Stimulated activated CD8-positive, alpha-beta memory T cell treated with anti-CD3 and anti-CD28 coated beads, Interleukin-4, amount 100 ng/mL, for 1 hour (primary cell): ENCODE measurements at places on chromosomes 4 and X.

DNA sequence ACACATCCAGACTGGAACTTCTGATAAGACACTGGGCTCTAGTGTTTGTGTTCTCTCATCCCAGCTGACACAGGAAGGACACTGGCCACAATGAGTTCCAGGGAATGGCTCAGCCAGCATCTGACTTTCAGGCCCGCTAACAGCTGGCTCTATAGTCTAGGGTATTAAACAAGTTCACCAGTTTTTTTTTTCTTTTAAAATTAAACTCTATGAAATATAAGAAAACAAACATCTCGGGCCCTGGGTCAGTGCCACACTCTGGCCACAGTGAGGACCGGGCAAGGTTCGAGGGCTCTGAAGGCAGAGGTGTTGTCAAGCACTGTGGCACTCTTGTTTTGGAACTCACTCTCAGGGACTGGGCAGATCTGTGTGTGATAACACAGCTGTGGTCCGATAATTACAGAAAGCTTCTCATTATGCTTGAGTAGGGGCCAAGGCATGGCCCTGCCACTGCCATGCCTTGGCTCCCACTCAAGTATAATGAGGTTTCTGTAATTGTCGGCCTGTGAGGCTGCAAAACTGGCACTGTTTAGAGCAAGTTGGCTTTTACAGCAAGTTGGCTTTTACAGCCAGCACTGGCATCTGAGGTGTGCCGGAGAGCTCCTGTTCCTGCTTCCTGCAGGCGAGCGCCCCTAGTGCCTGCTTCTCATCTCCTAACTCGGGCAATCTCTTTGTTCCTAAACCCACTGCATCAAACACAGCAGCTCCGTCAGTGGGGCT, 62.8 kb downstream of the PPP1R2C start:
- DNase-seq = no peak

DNA sequence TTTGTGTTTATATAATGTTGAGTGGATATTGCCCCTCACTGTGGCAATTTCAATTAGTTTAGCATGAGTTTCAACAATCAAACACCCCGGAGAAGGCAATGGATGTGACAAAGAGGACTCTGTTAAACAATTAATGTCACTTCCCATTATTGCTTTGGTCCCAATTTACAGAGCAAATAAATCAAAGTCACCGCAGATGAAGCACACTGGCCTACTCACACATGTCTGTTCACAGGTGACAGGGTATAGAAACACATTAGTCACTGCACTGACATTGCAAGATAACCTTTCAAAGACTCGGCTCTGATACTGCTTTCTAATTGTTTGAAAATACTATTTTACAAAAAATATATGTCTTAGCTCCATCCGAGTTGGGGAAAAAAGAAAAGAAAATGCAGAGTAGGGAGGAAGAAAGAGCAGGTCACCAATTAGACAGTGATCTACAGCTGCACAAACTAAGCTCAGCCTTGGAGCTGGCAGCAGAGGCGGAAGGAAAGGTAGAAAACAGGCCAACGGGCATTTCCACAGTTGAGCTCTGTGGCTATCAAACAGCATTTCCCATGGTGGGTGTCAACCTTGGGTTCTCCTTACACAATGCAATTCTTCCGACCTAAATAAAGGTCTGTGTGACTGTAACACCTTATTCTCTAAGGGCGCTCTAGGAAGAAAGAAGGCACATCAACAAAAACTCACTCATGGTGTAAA, 53.9 kb downstream of the PPARGC1A start:
- DNase-seq = no peak

GRCh38 chr4:99276417-99276816, 14.4 kb downstream of the ADH1A start:
- DNase-seq = no peak

GRCh38 chr4:7068279-7068842, 497 bp upstream of the GRPEL1 start:
- no peak for DNase-seq

DNA sequence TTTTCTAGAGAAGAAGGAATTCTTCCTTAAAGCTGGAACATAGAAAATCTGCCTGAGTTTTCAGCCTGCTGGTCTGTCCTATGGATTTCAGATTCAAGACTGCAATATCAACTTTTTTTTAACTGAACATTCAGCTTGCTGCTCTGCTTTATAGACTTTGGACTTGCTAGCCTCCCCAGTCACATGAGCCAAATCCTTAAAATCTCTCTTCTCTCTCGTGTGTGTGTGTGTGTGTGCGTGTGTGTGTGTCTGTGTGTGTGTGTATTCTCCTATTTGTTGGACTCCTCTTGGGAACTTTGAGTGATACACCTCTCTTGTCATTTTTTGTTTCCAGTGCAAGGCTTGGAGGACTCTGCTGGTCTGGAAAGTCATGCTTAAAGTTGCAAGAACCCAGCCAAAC, 6.8 kb upstream of the TBC1D19 start:
- DNase-seq = no peak

DNA sequence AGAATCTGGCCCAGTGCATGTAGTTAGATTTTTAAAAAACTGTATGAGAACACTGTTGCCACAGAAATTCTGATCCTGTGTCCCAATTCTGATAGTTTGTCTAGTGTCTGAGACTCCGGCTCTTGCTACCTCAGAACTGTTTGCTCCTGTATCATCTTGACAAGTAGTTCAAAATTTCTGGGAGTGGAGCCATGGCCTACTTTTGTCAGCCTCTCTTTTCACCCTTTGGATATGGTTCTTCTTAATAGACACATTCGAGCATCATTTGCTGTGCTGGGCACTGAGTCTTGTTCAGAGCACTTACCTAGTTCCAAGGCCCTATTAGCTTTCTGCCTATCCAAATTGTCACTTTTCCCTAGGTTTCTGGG, 46.9 kb downstream of the ATP10D start:
- DNase-seq = no peak

GRCh38 chr4:120801137-120801758, 121.3 kb downstream of the PRDM5 start:
- DNase-seq = no peak

- no peak for DNase-seq
Observed at GRCh38 chrX:73831500-73831899, 268.5 kb downstream of the CHIC1 start.

DNA sequence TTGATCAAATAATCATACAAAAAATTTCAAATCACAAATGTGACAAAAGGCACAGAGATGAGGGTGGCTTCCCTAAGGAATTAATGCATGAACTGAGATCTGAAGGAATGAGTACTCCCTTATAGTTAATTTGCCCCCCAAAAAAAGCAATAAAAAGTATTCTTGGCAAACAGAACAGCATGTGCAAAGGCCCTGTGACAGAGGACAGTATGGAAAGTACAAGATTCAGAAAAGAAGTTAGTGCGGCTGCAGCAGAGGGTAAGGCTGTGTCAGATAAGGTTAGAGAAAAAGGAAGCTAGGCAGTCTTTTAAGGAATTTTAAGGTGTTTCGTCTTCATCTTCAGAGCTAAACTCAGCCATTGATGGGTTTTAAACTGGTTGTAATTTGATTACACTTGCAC, 7.4 kb downstream of the DDX60L start:
- no peak for DNase-seq

DNA sequence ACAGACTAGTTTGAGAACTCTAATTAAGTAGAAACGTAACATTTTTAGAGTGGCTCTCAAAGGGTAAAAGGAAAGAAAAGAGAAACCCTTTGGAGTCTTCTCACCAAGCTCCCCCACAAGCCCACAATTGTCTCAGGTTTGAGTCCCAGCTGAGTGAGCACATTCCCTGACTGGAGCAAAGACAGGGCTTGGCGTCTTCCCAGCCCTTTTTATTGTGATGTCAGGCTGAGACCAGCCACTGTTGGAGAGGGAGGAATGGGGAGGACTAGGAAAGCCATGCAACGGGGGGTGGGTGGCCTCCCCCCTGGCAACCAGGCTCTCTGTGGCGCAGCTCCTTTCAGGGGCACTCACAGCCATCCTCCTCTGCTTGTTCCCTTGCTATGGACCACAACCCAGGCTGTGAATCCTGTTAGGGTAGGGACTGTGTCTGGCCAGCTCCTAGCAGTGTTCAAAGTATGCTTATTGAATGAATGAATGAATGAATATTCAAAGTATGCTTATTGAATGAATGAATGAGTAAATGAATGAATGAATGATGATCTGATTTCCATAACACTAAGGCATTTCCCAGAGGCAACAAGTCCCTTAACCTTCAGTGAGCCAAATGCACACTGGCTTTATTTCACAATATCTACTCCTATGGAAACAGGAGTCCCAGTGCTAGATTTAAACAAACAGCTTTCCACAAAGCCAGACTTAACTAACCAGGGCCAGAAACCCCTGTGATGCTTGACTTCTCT, 413.3 kb downstream of the MID1IP1 start:
- DNase-seq = no peak

DNA sequence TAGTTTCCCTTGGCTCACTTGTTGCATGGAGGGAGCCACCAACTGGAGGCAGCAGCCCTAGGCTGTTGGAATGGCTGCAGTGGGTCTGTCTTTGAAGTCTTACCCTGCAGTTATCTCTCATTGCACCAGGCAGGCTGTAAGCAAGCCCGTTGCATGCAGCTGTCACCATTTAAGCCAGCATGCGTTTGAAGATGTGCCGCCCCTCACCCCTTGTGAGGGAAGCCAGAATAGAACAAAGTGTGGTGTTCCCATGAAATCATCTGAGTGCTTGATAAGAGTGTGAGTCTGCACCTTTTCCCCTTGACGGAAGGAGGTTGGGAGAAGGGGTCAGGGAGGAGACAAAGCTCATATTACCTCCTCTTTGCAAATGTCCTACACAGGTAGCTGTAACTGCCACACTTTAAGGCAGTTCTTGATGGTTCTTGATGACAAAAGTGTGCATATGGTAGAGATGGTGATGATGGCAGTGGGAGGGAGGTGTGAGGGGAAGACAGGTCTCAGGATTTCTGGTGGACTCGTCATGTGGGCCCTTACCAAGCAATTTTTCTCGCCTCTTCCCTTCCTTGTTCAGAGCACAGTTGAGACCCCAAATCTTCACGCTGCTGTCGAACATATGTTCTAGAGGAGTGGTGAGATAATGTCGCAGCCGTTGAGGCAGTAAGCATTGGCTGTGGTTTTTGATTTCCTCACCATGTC, 191.4 kb upstream of the LEF1 start:
- no peak for DNase-seq

DNA sequence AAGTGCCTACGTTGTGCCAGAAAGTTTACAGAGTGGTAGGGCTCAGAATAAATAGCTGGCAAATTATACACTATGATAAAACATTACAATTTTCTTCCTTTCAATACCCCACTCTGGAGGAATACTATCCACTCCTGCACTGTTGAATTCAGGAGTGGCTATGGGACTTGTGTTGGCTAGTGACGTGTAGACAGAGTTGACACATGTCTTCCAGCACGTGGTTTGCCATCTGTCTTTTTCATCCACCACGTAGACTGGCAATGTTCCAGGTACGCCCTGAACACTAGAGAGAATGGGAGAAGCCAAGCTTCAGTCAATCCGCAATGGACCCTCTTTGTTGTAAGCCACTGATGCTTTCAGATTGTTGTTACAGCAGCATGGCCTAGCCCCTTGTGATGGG, 168.8 kb upstream of the RBPJ start:
- DNase-seq = no peak

- no peak for DNase-seq
Observed at GRCh38 chr4:41148292-41148691, 66.0 kb downstream of the APBB2 start.

GRCh38 chr4:130035391-130035790, 939.4 kb downstream of the C4orf33 start:
- no peak for DNase-seq

GRCh38 chr4:74044677-74045076, 6.2 kb upstream of the CXCL3 start:
- no peak for DNase-seq

DNA sequence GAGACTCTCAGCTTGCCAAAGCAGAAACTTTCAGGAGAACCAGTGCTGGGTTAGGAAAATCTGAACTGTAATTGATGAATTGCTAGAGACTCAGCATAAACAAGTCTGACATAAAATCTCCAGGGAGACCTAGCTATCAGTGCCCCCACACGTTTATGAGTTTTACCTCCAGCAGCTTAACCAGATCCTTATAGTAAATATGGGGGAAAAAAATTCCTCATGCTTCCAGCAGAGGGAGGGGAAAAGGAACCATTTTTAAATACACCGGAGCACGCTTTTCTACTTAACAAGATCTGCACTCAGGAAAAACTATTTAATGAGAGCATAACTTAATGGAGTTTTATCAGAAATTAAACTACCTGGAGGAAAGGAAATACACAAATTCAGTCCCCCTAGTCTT, 1040.7 kb upstream of the INTU start:
- DNase-seq = no peak

GRCh38 chr4:5738061-5738460, 27.1 kb downstream of the EVC start:
- no peak for DNase-seq

- DNase-seq = no peak
Observed at GRCh38 chr4:140046543-140046942, 107.4 kb downstream of the MAML3 start.

DNA sequence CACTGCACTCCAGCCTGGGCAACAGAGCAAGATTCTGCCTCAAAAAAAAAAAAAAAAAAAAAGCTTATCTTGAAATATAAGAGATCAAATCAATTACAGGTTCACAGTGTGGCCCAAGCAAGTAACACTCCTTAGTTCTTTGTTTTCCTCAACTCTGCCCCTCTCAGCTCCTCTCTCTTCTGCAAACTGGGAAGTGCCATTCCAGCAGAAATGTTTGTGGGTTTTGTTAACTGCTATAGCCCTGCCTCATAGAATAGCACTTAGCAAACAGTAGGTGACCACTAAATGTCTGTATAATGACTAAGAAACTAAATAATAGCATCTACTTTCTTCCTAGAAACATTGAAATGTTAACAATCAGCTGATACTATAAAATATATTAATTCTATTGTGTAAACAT, 160.0 kb upstream of the NAP1L5 start:
- DNase-seq = no peak

GRCh38 chr4:80931631-80932081, 98.9 kb upstream of the BMP3 start:
- no peak for DNase-seq

DNA sequence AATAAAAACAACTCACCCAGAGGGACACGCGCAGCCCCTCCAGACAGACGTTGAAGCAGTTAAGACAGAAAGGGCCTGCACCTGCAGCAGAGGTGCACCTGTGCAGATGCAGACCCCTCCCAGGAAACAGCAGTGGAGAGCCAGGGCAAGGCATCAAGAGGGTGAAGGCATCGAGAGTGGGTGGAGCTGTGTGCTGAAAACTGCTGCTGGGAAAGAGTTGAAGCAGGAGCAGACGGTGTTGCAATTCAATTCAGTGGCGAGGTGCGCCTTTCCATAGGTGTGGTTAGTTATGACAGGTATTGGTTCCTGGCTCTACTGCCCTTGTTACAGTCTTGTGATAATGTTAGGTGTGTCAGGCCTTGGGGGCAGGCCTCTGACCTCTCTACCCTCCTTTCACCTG, 16.7 kb downstream of the LETM1 start:
- DNase-seq = no peak

DNA sequence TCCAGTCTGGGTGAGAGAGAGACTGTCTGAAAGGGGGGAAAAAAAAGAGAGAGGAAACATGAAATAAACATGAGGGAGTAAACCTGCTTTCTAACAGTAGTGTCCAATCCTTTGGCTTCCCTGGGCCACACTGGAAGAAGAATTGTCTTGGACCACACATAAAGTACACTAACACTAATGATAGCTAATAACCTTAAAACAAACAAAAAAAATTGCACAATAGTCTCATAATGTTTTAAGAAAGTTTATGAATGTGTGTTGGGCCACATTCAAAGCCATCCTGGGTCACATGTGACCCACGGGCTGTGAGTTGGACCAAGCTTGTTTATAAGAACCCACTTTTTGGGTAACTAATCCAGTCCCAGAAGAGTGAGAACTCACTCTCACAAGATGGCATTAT, 30.3 kb downstream of the PDS5A start:
- no peak for DNase-seq
